ENCODE measurements at places on chromosomes 1 and 21. TPM values are rescaled to one million over a fixed set of nuclear protein-coding genes. Genes with fewer than 3 reads are reported as not detected.

DNA sequence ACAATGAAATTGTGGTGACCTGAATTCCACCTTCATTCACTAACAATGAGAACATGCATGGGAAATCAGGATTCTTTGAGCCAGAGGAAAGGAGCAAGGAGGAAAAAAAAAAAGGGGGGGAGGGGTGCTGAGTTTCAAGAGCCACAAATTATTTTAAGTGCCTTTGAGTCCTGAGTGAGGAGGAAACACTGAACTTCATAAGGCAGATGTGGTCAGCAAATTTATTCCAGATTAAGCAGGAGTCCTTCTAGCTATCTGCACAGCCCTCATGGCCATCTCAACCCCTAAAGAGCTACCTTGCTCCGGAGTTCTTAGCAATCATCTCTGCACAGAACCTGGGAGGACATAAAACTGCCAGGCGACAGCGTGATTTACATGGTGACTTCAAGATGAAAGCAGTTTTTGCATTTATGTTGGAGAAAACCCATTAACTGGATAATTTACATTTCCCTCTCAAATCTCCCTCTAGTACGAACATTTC is 21.7 kb downstream of the ASTN1 start:
- DNase-seq: no peak

- DNase-seq: no peak
Measured at GRCh38 chr1:165109013-165109412, 247.5 kb downstream of the LMX1A start.

- DNase-seq: no peak
Measured at GRCh38 chr1:208008534-208008933, 97.6 kb upstream of the CD34 start.

DNA sequence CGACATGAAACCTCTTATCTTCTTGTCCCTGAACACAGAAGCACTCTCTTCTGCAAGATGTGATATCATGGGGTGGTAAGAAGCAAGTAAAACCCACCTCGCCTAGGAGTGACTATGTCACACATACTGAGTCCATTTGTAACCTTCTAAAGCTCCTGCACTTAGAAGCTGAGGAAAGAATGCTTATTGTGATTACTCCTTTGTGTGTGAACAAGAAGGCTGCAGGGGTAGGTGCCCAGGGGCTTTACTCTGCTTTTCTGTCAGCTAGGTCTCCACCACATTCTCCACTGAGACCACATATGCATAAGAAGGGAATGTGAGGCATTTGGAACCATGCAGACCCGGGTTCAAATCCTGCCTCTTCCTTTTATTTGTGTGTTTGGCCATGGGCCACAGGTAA is 144.3 kb downstream of the DMRTA2 start:
- no peak for DNase-seq

GRCh38 chr1:159077120-159077961 is 775 bp upstream of the AIM2 start:
- DNase-seq: peak; percentile 94

GRCh38 chr21:16770266-16770665 is 742.6 kb upstream of the CXADR start:
- no peak for DNase-seq

DNA sequence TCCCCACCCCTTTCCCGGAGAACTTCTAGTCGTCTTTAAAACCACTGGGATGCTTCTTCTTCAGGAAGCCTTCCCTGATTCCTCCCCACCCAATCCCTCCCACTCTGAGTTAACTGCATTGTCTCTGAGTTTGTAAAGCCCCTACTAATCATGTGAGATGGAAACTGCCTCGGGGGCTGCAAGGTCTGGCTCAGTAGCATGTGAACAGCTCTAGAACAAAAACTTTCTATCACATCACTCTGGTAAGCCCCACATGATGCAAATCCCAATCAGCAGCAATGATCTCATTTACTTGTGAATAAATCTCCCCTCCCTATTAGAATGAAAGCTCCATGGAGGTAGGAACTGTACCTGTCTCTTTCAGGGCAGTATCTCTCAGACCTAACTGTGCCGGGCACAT is 141.0 kb upstream of the JUN start:
- no peak for DNase-seq

- no peak for DNase-seq
Measured at GRCh38 chr1:84366786-84367185, 31.5 kb upstream of the DNASE2B start.

DNA sequence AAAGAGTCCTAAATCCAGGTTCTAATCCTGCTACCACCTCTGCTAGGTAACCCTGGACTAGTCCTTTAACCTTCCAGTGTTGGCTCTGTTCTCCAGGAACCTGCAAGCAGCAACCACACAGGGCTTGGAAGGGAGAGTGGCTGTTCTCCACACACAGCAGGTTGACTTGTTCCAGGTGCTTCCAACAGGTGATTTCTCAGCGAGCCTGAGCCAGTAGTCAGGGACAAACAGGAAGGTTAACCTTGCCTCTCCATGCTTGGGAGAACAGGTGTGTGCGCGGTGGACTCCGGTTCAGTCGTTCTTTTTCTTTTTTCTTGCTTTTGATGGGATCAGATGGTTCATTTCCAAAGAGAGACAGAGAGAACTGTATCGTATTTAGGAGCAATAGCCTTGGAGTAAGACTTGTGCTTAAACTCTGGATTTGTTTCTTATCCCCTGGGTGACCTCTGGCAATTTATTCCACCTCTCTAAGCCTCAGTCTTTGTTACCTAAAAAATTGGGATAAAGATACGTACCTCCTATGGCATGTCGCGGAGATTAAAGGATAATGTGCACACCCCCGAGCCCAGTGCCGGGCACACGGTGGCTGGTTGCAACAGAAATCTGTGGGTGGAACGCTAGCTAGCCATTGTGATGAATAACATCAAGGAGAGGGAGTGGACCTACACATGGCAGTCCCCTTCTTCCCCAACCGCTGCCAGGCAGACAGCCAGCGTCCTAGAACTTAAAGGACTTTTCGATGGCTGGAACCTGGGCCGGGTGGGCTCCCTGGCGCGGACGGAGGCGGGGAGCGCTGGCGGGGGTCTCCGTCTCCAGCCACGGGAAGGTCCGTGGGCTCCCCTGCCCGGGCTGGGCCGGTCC is 583 bp upstream of the CACHD1 start:
- DNase-seq: no peak

DNA sequence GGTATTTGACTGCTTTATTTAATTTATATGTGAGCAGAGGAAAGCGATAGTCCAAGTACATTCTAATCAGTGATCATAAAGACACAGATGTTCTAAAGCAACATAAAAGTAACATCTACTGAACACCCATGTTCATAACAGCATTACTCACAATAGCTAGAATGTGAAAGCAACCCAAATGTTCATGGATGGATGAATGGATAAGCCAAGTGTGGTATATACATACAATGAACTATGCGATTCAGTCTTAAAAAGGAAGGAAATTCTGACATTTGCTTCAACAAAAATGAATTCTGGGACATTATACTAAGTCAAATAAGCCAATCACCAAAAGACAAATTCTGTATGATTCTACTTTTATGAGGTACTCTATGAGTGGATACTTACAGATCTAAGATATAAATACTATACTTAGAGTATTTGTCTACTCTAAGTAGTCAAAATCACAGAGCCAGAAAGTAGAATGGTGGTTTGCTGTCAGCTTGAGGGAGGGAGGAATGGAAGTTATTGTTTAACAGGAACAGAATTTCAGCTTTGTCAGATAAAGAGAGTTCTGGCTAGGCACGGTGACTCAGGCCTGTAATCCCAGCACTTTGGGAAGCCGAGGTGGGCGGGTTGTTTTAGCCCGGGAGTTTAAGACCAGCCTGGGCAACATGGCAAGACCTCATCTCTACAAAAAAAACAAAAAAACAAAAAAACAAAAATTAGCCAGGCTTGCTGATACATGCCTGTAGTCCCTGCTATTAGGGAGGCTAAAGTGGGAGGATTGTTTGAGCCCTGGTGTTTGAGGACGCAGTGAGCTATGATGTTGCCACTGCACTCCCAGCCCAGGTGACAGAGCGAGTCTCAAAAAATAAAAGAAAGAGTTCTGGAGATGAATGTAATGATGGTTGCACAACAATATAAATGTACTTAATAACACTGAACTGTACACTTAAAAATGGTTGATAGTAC is 79.7 kb upstream of the ARHGAP29 start:
- DNase-seq: no peak

DNA sequence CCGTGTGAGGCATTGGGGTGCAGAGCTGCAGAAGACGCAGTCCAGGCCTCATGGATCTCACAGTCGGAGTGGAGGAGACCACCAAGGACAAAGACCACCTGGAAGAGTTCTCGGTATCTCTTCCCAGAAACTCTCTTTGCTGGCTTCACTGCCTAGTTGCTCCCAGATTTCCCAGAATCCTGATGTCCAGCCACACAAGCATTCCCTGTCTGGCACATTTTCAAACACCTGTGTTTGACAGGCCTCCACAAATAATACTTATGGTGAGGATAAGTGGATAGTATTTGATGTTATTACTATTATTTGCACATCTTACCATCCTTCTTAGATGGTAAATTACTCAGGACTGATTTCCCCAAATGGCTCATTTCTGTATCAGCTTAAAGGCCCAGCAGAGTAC is 27.7 kb upstream of the KANK4 start:
- no peak for DNase-seq

- no peak for DNase-seq
Measured at GRCh38 chr1:198939956-198940355, 301.1 kb downstream of the PTPRC start.

- no peak for DNase-seq
Measured at GRCh38 chr1:180888870-180889269, 23.8 kb upstream of the KIAA1614 start.

DNA sequence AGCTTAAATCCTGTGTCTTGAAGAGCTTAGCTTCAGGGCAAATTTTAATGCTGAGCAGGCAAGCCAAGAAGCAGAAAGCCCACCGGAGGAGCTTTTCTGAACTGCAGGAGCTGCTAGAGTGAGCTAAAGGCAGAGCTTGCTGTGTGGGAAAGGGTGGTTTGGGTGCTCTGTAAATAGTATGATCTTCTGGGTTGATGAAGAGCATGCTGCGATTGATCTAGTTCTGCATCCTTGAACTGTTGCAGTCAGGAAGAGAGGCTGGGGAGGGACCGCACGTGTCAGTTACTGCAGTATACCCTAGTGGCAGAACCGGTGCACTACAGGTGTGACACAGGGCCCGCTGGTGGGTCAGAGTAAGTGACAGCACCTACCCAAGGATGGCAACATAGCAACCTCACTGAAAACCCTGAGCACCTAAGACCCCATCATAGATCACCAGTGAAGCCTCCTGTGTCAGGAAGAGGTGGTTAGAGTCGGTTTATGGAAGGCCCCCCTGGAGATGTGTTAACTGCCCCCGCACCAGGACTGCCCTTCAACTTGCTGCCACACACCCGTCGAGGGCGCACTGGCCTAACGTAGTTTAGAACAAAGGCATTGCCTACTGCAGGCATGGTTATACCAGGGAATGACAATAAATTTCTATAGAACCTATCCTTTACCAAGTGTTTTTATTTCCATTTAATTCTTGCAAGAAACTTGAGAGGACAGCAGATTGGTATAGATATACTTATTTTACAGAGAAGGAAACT is 146.0 kb upstream of the KIAA0040 start:
- peak; percentile 67 for DNase-seq

DNA sequence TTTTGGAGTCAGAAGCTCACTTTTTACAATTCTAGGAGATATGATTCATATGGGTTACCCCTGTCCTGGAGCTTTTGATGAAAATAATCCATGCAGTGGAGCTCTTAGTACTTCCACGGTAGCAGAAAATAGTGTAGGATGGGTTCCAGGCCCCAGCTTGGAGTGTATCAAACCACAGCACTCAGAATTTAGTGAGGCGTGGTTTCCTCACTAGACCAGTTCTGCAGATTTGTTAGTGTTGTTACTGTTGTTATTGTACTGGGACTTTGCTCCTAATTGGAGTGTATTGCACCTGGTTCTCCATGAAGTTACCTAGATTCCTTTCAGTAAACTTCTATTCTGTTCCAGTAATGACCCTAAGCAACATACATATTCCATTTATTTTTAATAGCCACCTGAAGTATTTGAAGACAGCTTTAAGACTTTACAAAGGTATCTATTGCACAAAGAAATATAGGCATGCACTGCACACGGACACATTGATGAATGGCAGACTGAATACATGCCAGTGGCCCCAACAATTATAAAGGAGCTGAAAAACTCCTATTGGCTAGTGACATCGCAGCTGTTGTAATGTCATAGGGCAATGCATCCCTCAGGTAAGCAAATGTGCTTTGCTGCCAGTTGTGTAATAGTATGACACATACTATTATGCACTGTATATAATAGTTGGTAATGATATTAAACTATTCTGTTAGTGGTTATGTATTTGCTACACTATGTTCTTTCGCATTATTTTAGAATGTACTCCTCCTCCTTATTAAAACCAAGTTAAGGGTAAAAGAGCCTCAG is 1058.0 kb downstream of the KCNT2 start:
- DNase-seq: no peak

GRCh38 chr1:176904057-176904751 is 260.3 kb downstream of the ASTN1 start:
- no peak for DNase-seq

DNA sequence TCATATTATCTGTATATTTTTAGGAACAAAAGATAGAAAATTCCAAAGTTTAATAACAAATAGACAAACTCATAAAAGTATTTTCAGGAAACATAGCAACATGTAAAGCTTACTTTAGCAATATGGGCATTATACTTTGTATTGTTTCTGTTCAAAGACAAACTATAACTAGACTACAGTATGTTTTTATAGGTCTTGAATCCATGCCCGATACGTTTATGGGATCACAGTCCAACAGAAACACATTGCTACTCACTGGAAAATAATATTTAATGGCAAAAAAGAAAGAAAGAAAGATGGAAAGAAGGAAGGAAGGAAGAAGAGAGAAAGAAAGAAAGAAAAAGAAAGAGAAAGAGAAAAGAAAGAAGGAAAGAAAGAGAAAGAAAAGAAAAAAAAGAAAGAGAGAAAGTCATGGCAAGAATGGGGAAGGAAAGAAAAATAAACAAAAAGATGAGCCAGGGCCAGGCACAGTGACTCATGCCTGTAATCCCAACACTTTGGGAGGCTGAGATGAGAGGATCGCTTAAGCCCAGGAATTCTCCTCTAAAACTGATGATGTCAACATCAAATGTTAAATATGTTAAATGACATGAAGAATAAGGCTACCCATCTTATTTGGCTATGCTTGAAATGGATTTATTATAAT is 32.7 kb downstream of the TM2D1 start:
- no peak for DNase-seq

DNA sequence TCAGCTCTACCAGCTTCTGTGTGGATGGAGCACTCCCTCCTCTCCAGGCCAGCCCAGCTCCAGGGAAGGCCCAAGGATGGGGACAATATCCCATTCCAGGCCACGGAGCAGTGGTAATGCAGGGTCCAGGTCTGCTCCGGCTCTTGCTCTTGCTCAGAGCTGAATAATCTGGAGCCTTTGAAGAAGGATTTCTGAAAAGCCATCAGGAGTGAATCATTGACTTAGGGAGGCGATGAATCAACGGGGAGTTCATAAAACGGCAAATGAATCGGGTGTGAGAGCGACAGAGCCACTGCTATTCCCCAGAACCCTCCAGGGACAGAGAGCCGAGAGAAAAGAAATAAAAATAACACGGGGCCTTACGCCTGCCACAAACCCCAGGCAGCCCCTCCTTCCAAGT is 7.7 kb downstream of the POU3F1 start:
- DNase-seq: no peak

Gene RAP1GAP
- 0.13 TPM for total RNA-seq

Gene NHLH2
- total RNA-seq: not detected

Gene KRTAP10-4
- total RNA-seq: not detected

Gene HCRTR1
- not detected for total RNA-seq

Gene AMPD1
- total RNA-seq: not detected

Gene AJAP1
- total RNA-seq: not detected

Gene SDE2
- 16.9 TPM for total RNA-seq

Gene TTC39A
- not detected for total RNA-seq

Gene S100A7
- not detected for total RNA-seq
